Activated T-helper 2 cell treated with anti-CD3 and anti-CD28 coated beads, Interferon-gamma antibody, Interleukin-2, Interleukin-4, amounts not matched to agents 10 μg/mL and 5 μg/mL and 100 μg/mL, durations not matched to agents 14 hours and 24 hours and 36 hours (primary cell): ENCODE measurements at places on chromosomes 16 and 17. TPM values are rescaled to one million over a fixed set of nuclear protein-coding genes. Genes with fewer than 3 reads are reported as not detected.

PLK1 gene
- total RNA-seq: 71.6 and 75.3 TPM in 2 replicates

DNA sequence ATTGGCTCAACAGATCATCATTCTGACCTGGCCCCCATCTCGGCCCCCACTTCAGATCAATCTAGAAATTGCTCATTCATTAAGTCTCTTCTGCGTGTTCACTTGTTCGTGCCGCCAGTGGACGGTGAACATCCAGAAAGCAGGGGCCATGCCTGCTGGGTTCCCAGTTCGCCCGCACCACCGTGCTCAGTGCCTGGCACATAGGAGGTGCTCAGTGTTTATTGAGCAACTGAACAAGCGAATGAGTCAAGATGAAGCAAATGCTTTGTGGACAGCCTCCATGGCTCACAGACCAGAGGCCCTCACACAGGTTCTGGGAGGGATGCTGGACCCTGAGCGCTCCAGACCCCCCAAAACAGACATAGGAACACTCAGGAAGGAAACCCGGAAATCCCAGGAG lies 13.9 kb downstream of the BEAN1 start:
- DNase-seq: no peak
- no peaks in the 10 kb centered on the region for H3K36me3 ChIP-seq
- H3K4me1 ChIP-seq: no peaks in the 10 kb centered on the region
- no peak overlapping the region for H3K4me3 ChIP-seq
- H3K27me3 ChIP-seq: peaks cover 10% of the 10 kb centered on the region

DNA sequence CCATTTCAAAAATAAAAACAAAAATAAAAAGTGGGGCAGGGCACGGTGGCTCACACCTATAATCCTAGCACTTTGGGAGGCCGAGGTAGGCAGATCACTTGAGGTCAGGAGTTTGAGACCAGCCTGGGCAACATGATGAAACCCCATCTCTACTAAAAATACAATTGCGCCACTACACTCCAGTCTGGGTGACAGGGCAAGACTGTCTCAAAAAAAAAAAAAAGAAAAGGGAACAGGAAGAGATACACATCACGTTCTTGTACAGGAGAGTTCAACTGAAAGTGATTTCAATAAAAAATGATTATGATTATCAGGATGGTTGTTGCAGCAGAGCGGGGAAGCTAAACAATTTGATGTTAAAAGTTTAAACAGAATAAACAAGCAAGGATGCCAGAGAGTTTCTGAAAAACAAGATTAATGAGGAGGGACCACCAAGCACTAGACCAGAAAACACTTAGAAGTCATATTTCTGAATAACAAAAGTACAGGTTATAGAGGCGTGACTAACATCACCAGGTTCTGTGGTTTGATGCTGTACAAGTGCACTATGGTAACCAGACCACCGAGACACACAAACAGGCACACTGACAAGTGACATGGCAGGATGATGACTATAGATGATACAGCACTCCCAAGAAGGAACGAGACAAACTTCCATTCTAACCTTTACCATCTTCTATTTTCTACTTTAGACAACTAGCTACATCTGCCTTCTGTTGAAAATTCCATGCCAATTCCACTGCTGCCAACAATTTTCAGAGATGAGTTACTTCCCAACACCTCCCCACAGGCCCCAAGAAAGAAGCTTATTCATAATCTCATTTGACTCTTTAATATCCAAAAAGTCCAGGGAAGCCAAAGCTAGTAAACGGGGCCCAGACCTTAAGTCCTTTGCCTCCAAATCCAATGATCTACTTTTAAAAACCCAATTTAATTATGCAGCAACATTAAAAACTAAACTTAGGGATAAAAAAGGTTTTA lies 11.8 kb downstream of the DNAJA2 start:
- no peak for DNase-seq
- no peaks in the 10 kb centered on the region for H3K27me3 ChIP-seq
- H3K36me3 ChIP-seq: peaks cover 86% of the 10 kb centered on the region
- no peak overlapping the region for H3K4me3 ChIP-seq
- peaks cover 14% of the 10 kb centered on the region for H3K4me1 ChIP-seq
- H3K27ac ChIP-seq: peak overlapping the region; percentile 57

GRCh38 chr17:74547736-74548135 lies 1.8 kb upstream of the CD300C start:
- no peak for DNase-seq
- H3K27me3 ChIP-seq: peaks cover 3% of the 10 kb centered on the region
- H3K27ac ChIP-seq: peak overlapping the region; percentile 82
- no peak overlapping the region for H3K4me3 ChIP-seq
- no peaks in the 10 kb centered on the region for H3K36me3 ChIP-seq
- H3K4me1 ChIP-seq: peaks cover 12% of the 10 kb centered on the region

GRCh38 chr16:48004141-48004695 lies 151.6 kb downstream of the ABCC12 start:
- no peaks in the 10 kb centered on the region for H3K4me1 ChIP-seq
- H3K27ac ChIP-seq: no peak overlapping the region
- no peak for DNase-seq
- no peaks in the 10 kb centered on the region for H3K27me3 ChIP-seq

GRCh38 chr17:76579281-76579680 lies 6.4 kb downstream of the ST6GALNAC2 start:
- DNase-seq: no peak
- H3K36me3 ChIP-seq: no peaks in the 10 kb centered on the region
- no peak overlapping the region for H3K4me3 ChIP-seq
- no peak overlapping the region for H3K27ac ChIP-seq
- H3K4me1 ChIP-seq: peaks cover 2% of the 10 kb centered on the region

DNA sequence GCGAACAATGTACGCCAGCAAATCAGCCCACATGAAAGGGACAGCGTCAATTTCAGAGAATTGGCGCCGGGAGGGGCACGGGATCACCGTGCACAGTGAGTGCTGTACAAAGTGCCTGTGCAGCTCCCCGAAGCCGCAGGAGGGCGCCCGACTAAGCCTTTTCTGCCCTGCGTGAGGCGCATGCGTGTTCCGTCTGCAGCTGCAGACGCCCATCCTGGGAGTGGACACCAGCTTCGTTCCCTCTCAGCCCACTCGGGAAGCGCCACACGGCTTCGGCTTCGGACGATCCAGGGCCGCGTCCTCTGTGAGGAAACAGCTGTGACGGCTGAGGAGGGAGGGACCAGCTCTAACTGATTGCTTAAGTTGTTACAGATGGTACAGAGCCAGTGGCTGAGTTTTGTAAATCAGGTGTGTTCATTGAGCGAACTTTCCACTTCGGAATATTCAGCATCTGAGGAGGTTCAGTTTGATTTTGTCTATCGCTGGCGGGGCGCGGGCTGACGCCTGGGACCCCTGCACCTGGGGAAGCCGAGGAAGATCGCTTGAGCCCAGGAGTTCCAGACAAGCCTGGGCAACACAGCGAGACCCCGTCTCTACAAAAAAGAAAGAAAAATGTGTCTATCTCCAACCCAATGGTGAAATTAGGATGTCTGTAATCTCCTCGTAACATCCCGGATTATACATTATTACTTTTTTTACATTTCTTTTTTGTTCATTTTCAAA lies 15.4 kb upstream of the ZNF287 start:
- no peak overlapping the region for H3K27ac ChIP-seq
- H3K36me3 ChIP-seq: no peaks in the 10 kb centered on the region
- peak overlapping the region; percentile 72 for H3K4me3 ChIP-seq
- peak; percentile 89 for DNase-seq
